CD8-positive, alpha-beta memory T cell (primary cell): ENCODE measurements at places on chromosomes 11 and 22.

GRCh38 chr22:44188986-44189630, 8.4 kb downstream of the PARVG start:
- H3K4me1 ChIP-seq, result peaks cover 29% of the 10 kb centered on the region
- H3K27ac ChIP-seq, result no peak overlapping the region
- no peaks in the 10 kb centered on the region for H3K27me3 ChIP-seq
- DNase-seq, result no peak
- H3K4me3 ChIP-seq, result no peak overlapping the region

GRCh38 chr22:22431271-22432220, 77.0 kb downstream of the ZNF280B start:
- H3K27ac ChIP-seq, result no peak overlapping the region
- H3K4me3 ChIP-seq, result no peak overlapping the region
- peak; percentile 37 for DNase-seq
- no peaks in the 10 kb centered on the region for H3K27me3 ChIP-seq
- H3K4me1 ChIP-seq, result no peaks in the 10 kb centered on the region
- no peaks in the 10 kb centered on the region for H3K36me3 ChIP-seq

GRCh38 chr22:35102663-35103062, 36.7 kb downstream of the ISX start:
- no peak overlapping the region for H3K4me3 ChIP-seq
- DNase-seq, result no peak
- H3K27me3 ChIP-seq, result no peaks in the 10 kb centered on the region
- no peak overlapping the region for H3K27ac ChIP-seq

- no peaks in the 10 kb centered on the region for H3K4me1 ChIP-seq
- no peaks in the 10 kb centered on the region for H3K36me3 ChIP-seq
- no peak for DNase-seq
- H3K4me3 ChIP-seq, result no peak overlapping the region
- H3K27me3 ChIP-seq, result no peaks in the 10 kb centered on the region
These were observed 28.2 kb downstream of the OR6Q1 start for GRCh38 chr11:58059007-58059350.
